CD4-positive, alpha-beta T cell treated with Interleukin-1 beta for 1 hour (primary cell): ENCODE measurements at places on chromosomes 16 and 17.

DNA sequence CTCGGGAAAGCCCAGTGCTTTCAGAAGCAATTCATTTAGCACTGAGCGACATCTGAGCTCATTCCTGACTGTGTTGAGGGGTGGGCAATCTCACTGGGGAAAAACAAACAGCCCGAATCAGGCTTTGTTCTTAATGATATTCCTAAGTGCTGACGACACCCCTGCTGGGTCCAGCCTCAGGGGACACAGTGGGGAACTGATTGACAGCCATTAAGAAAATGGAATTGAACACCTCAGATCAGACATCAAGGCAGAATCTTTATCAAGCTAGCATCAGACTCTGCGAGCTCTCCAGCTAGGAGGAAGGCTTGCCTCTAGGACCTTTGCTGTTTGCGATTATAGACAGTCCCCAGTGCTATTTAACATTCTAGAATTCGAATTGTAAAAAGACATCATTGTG lies 22.5 kb upstream of the LYRM9 start:
- DNase-seq = no peak

GRCh38 chr17:2194889-2195335 lies 108.7 kb downstream of the SMG6 start:
- no peak for DNase-seq

DNA sequence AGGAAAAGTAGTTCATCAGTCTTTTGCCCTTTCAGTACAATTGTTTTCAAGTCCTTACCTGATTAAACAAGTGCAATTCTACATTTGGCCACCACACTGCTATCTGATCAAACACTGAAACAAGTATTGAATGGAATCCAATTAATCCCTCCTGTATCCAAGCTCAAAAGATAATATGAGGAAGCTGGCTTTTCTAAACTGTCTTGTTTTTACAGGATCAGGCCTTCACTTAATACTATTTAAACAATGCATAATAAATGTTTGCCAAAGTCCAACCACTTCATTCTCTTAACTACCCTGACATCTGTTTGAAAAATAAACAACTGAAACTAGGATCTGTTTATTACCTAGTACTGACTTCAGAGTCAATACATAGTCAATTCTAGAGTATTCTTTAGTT lies 131.6 kb downstream of the MRTFB start:
- no peak for DNase-seq

DNA sequence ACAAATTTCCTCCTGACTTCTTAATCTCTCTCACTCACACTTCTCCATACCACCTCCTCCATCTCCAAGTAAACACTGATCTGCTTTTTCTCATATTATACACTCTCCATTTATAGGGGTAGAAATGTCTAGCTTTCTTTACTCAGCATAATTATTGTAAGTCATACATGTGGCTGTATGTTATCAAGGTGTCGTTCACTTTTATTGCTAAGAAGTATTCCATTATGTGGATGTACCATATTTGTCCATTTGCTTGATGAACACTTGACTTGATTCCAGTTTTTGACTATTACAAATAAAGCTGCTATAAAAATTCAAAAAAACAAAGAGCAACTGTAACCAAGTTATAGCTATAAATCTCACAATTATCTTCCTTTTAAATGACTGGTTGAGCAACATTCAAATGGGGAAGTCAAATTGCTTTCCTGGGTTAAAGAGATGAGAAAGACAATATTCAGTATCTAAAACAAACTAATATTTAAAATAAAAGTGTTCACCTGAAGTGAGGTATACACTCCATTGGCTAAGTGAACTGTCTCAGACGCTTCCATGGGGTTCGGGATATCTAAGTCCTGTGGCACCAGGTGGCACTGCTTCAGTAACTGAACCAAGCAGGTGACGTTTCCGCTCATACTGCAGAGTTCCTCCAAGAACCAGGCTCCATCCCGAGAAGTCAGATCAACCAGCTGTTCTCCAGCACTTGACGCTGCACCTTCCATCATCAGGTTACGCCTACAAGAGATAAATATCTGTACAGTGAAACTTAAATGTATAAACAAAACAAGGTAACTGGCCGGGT lies 32.6 kb upstream of the ARL6IP1 start:
- DNase-seq = no peak

GRCh38 chr17:62627904-62628633 lies 599 bp downstream of the MRC2 start:
- no peak for DNase-seq

DNA sequence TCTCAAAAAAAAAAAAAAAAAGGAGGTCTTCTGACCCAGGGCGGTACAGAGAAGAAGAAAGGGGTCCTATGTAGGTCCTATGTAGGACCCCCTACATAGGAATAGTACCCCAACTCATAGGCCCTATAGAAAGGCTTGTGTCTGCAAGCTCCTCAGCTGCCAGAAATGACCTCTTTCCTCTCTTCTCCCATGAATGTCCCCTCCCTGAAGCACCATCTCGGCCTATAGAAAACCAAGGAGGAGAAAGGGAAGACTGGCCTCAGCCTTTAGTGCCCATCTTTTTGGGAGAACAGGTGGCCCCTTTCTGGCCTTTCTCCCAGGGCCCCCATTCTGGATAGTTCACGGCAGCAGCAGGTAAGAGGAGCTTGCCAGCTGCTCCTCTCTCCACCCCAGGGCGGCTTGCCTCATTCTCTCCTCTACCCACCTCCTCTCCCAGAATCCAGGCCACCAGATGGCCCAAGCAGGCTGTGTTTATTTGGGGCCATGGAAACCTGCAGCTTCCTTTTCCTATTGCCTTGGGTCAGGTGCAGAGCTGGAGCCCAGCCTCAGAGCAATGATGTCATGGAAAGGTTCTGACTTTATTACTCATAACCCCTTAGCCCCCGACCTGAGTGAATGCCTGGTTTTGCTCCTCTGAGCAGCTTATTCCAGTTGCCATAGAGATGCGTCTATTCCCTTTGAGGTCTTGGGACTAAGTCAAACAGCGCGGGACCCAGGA lies 1.6 kb upstream of the MRPL58 start:
- DNase-seq = no peak

DNA sequence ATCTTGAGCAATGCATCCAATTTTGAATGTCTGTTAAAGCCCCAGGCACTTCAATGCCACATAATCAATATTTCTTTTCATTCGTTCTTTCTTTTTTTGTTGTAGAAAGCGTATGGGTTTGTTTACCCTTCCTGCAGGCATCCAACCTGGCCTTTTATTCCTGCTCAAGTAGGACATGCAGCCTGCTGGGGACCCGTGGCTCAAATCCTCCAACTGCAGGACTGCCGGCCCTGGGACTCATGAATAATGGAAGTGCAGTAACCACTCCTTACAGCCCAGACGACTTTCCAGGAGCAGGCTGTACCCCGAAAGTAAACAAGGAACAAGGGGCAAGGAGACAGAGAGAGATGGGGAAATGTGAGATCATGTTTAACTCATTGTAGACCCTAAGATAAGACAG lies 126.4 kb downstream of the SALL1 start:
- no peak for DNase-seq

DNA sequence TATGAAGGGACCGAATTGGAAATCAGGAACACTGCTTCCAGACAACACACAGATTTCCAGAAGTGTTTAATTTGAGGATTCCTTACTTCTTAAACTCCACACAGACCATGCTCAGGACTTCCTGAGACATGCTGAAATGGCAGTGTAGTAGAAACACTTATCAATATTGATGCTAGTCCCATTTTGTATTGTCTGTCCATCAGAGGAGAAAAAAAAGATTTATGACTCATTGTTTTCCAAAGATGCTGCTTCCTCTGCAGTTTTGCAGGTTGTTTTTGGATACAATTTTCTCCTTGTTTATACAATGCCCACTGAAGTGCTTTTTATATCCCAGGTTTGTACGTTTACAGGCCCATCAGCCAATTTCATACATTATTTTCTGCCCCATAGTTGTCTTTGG lies 68.3 kb upstream of the TANC2 start:
- no peak for DNase-seq

DNA sequence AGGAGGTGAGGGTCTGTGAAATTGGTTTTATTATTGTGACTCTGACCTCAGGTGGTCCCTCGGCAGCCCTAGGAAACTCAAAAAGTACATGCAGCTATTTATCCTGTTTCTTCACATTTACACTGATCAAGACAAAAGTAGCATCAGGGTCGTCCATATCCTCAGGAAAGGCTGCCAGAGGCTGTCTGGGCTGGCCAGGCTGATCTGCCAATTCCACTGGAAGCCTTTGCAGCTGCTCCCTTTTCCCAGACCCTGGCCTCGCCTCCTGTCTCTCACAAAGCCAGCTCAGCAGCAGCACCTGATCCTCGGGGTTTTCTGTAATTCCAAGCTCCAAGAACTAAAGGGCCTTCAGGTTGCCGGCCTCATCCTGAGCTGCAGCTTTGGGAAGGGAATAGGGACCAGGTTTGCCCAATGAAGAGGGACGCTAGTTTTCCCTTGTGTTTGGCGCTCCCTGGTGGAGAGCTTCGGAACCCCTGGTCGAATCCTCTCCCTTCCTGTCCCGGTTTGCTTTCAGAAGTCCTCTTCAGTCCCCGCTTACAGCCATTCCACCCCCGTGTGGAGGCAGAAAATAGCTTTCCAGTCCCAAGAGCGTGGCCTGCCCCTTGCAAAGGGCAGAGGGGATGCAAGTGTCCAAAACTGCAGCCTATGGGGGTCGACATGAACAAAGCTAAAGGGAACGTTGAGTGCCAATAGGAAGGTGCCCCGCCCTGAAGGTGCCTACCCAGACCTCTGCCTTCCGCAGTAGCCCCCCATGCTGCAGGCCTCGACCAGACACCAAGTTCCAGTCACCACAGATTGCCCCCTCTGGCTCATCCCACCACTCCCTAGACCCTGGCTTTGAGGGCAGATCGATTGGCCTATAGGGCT lies 13.4 kb downstream of the MFSD6L start:
- peak; percentile 47 for DNase-seq

DNA sequence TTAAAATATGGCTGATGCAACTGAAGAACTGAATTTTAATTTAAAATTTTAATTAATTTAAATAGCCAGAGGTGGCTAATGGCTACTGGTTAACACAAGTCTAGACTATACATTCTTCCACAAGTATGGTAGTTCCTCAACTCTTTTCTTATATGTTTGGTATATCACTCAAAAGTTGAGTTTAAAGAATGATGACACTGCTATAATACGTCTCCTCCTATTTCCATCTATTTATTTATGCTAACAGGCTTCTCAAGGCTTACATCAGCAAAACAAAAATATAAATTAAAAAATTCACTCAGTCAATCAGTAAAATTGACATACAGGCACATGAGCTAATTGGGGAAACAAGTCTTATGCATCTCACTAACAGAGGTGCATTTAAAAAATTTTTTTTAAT lies 227.9 kb upstream of the PMFBP1 start:
- DNase-seq = no peak

DNA sequence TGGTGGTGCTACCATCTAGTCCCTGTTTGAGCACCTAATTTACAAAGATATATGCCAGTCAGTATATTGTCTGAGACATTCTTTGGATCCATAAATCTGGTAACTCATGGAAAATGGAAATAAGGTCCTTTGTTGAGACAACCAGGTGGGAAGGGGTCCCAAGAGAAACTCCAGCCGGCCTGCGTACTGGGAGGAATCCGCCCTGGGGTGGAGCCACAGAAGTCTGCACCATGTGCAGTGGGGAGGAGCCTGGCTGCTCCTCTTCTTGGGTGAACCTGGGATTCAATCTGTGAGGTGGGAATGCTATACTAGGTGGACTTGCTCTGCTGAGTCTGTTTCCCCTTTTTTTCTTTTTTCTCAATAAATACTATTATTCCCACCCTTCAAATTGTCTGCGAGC lies 339.2 kb upstream of the TNRC6C start:
- no peak for DNase-seq

GRCh38 chr16:56525236-56525635 lies 5.4 kb upstream of the BBS2 start:
- no peak for DNase-seq

- no peak for DNase-seq
Observed at GRCh38 chr17:28711723-28712031, at the start of gene PROCA1. TSS of gene PROCA1 (minus strand) at chr17:28711888. CDS start at chr17:28711660, 228 bp downstream.

DNA sequence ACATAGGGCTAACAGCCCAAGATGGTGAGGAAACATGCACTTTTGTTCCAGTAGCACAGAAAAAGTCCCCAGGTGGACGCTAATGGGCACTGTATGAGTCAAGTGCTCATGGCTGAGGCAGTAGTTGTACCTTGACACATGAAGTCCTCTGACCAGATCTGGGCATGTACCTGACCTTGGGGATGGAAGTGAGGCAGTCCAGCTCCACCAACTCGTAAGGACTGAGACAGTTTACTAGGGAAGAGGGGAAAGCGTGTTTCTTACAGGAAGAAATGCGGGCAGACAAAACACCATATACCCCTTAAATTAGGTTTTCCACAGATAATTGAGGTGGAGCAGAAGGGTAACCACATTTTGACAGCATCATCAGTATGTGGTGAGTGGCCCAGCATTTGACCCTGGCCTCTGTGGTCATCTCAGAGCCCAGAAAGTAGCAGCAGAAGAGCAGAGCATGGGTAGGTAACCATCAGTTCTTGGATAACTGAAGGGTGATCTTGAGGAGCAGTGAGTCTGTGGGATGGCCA lies 32.4 kb upstream of the METTL9 start:
- DNase-seq = no peak

- no peak for DNase-seq
Observed at GRCh38 chr16:67357561-67357960, 30.9 kb downstream of the LRRC36 start.

DNA sequence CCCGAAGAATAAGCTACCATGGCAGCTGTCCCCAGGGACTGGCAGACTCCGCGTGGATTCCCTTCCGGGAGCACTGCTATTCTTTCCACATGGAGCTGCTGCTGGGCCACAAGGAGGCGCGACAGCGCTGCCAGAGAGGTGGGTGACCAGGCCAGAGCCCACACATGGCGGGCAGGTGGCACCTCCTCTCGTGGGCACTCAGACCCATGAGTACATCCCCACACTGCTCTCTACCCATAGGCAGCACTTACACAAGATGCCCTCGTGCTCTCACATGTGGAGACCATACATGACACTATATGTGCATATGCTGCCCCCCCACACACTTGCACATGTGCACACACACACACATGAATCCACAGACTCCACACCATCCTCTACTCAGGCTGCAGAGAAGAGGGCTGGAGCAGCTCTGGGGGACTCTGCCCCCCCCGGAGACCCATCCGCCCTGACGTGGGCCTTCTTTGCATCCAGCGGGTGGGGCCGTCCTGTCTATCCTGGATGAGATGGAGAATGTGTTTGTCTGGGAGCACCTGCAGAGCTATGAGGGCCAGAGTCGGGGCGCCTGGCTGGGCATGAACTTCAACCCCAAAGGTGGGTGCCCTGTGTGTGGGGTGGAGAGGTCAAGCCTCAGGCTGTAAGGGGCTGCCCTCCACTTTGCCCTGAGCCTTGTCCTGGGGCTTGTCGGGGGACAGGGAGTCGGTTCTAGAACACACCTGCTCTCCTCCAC lies 62.9 kb downstream of the MRC2 start:
- DNase-seq = no peak

DNA sequence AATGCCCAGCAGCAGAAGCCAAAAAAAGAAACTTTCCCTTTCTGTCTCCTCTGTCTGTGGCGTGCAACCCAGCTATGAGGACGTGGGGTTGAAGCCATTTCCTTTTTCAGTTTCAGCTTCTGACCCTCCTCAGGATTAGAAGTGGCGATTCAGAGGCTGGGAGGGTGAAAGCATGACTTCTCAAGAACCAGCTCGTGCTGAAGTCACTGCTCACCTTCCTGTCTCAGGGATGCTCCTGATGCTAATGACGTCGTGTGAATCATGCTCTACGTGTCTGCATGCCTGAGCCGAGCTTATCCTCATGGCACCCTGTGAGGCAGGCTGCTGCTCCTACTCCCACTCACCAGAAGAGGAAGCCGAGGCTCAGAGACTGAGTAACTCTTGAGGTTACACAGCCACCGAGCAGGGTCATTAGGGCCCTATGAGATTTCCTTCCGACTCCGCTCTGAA lies 5.7 kb upstream of the LPO start:
- DNase-seq = peak; percentile 75

GRCh38 chr16:70590722-70591415 lies 55.5 kb upstream of the IL34 start:
- no peak for DNase-seq

- DNase-seq = no peak
Observed at GRCh38 chr16:79361132-79361751, 239.3 kb downstream of the MAF start.
